Thymus (tissue), 14 donors: ENCODE measurements at places on chromosomes 1 and 21. TPM values are rescaled to one million over a fixed set of nuclear protein-coding genes. Genes with fewer than 3 reads are reported as not detected.

The LCE1F gene
- total RNA-seq = not detected

The AK2 gene
- 156 TPM for total RNA-seq

The FNDC10 gene
- 0.24 TPM for total RNA-seq

The FOXO6 gene
- 1.6 TPM for total RNA-seq

The DNAJC6 gene
- total RNA-seq = 1.2 TPM

The OR2G3 gene
- not detected for total RNA-seq

The ZNF648 gene
- total RNA-seq = under 0.01 TPM
